ENCODE measurements at places on chromosomes 4 and X.

DNA sequence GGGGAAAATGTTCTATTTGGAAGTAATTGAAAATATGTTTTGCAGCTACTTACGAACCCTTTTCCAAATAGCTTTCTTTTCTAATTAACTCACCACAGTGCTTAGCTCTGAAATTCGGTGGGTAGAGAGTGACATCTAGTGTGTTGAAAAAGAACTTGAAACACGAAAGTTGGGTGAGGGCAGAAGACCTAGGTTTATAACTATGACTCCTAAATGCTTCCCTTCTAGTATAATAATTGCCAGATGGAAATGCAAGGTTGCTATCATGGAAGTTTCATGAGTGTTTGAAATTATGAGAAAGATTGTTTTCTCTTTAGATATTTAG is 77.3 kb upstream of the NOCT start:
- no peak for DNase-seq

- no peak for DNase-seq
Observed at GRCh38 chr4:3705236-3705987, 60.8 kb upstream of the ADRA2C start.

DNA sequence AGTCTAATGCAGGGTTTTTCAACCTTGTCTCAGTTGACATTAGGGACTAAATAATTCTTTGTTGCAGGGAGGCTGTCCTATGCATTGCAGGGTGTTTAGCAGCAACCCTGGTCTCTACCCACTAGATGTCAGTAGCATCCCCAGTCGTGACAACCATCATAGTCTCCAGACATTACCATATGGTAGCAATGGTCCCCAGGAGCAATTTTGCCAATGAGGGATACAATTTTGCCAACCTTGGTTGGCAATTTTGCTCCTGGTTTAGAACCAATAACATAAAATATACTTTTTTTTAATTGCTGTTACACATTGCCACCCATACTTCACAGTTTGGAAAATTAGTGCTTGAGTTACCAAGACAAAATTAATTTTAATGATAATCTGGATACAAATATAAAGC is 6.0 kb downstream of the EREG start:
- no peak for DNase-seq

DNA sequence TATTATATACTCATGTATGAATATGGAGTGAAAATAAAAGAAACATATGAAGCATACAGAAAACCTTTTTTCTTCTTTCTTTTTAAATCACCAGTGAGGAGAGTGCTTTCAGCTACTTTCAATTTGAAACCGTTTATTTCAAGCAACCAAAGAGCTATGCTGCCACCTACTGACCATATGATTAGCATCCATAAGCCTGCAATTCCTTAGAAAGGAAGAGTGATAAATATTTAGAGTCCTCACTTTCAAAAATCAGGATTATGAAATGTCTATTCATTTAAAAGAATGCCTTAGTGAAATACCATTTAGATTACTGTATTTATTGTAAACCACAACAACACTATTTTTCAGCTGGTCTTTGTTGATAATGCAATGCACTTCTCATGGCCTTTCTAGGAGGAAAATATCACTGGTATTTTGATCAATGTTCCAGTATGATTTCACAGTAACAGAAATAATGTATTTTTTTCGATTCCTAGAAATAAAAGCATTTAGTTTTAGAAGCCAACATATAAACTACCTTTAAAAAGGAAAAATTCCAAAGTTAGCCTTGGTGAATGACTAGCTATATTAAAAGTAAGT is 667.6 kb downstream of the PCDH18 start:
- DNase-seq = no peak

DNA sequence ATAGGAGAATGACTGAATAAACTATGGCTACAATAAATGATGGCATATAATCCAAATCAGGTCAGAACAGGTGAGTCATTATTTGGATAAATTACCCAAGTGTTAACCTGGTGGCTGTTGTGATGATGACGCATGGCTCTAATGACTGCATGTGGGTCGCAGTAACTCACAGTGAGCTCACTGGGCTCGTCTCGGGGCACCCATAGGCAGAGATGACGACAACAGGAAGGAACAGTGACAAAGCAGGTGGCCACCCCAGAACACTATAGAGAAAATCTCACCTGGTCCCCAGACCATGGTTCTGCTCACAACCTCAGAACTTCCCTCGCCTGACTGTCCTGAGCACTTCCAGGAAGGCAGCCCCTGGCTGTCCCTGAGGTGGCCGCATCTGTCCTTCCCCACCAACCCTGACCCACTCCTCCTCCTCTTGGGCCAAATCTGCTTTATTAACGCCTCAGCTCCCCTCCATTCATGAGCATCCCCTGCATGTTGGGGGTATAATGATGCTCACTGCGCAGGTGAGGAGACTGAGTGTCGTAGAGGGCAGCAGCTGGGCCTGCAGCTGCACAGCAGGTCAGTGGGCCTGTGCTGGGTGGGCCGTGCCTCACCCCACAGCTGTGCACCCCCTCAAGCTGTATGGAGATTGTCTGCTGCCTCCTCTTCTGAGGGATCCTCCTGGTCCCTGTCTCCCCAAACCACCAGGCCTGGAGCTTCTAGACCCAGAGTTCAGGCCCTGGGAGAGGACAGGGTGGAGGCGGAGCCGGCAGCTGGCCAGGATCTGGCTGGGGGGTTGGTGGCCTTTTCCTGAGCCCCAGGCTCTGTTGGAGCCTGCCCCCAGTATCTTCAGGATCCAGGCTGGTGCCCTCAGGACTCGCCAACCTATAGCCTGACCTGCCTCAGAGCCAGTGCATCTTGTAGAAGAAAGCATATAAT is 30.9 kb upstream of the FAM156A start:
- no peak for DNase-seq
